Activated CD4-positive, alpha-beta T cell treated with anti-CD3 and anti-CD28 coated beads for 36 hours (primary cell): ENCODE measurements at places on chromosomes 1 and 21. TPM values are rescaled to one million over a fixed set of nuclear protein-coding genes. Genes with fewer than 3 reads are reported as not detected.

GRCh38 chr21:44984792-44985440, 45.1 kb downstream of the SLX9 start:
- H3K27me3 ChIP-seq = no peaks in the 10 kb centered on the region
- peak; percentile 5 for DNase-seq
- no peaks in the 10 kb centered on the region for H3K36me3 ChIP-seq
- no peaks in the 10 kb centered on the region for H3K4me1 ChIP-seq
- H3K27ac ChIP-seq = no peak overlapping the region

The PTAFR gene
- total RNA-seq = 0.14 TPM

DNA sequence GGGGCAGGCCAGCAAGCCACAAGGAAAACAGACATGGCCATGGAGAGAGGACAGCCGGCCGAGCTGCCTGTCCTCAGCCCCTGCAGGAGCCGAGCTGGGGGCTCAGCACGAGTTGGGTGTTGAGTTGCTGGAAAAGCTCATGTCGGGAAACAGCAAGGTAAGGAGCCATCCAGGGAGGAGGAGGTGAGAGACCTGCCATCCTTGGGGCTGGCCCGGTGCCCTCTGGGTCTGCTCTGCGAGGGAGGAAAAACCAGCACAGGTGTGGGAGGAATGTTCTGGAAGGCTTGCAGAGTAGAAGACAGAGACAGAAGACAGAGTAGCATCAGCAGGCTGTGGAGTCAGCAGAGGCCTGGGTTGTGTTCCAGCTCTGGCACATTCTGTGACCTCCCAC, 548.8 kb downstream of the PTPRU start:
- H3K27ac ChIP-seq = no peak overlapping the region
- peaks cover 12% of the 10 kb centered on the region for H3K27me3 ChIP-seq
- H3K4me3 ChIP-seq = no peak overlapping the region
- no peaks in the 10 kb centered on the region for H3K4me1 ChIP-seq
- H3K36me3 ChIP-seq = no peaks in the 10 kb centered on the region

- no peak overlapping the region for H3K27ac ChIP-seq
- H3K4me3 ChIP-seq = no peak overlapping the region
- DNase-seq = no peak
Observed at GRCh38 chr1:173395762-173396161, 81.4 kb upstream of the PRDX6 start.

- no peaks in the 10 kb centered on the region for H3K4me1 ChIP-seq
- H3K36me3 ChIP-seq = no peaks in the 10 kb centered on the region
- no peak overlapping the region for H3K4me3 ChIP-seq
- no peak overlapping the region for H3K27ac ChIP-seq
Observed at GRCh38 chr1:60571811-60572210, 498.2 kb upstream of the C1orf87 start.

The KCNA3 gene
- 20.5 TPM for total RNA-seq

The CFHR4 gene
- not detected for total RNA-seq

- no peak overlapping the region for H3K4me3 ChIP-seq
- no peak for DNase-seq
- H3K27ac ChIP-seq = no peak overlapping the region
- H3K4me1 ChIP-seq = no peaks in the 10 kb centered on the region
Observed at GRCh38 chr1:218494449-218494852, 149.3 kb downstream of the TGFB2 start.

DNA sequence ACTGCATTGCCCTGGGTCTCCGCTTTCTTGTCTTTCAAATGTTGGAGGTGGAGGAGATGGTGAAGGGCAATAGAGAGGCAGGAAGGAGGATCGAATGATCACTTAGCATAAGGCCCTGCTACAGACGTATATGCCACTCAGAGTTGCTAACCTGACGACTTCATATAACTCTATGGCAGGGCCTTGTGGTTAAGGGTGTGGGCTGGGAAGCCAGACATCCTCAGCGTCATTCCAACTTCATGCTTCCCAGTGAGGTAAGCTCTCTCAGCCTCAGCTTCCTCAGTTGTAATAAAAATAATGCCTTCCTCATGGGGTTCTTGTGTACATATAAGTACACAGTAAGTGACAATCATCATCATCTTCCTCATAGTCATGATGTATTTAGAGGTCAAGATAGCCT, 54.6 kb downstream of the CASQ2 start:
- DNase-seq = no peak
- no peak overlapping the region for H3K4me3 ChIP-seq
